Natural killer cell treated with Interleukin-12 subunit alpha and Interleukin-12 subunit beta and Interleukin-15 and Interleukin-18, amount 100 ng/mL, for 72 hours (primary cell): ENCODE measurements at places on chromosomes 16 and 17.
A peak's percentile ranks its signal among the peaks of the same experiment; 100 is the strongest.

DNA sequence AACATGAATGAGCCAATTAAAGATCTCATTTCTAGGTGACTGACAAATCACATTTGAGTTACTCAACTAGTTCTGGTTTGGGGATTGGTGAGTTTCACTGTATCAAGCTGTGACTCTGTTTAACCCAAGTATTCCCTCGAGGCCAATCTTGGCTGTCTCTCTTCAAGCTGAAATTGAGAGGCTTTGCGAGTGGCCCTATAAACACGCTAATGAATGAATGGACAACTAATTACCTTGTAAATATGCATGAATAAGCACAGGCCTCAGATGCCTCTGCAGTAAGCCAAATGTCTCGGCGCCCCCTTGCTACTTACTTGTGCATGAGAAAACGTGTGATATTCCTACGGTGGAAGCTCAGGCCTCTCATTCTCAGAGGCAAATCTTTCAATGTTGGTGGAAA is 450.3 kb upstream of the PSMD7 start:
- H3K4me1 ChIP-seq = no peaks in the 10 kb centered on the region
- DNase-seq = no peak
- no peaks in the 10 kb centered on the region for H3K36me3 ChIP-seq
- no peak overlapping the region for H3K4me3 ChIP-seq
- no peak overlapping the region for H3K27ac ChIP-seq
- no peaks in the 10 kb centered on the region for H3K27me3 ChIP-seq

DNA sequence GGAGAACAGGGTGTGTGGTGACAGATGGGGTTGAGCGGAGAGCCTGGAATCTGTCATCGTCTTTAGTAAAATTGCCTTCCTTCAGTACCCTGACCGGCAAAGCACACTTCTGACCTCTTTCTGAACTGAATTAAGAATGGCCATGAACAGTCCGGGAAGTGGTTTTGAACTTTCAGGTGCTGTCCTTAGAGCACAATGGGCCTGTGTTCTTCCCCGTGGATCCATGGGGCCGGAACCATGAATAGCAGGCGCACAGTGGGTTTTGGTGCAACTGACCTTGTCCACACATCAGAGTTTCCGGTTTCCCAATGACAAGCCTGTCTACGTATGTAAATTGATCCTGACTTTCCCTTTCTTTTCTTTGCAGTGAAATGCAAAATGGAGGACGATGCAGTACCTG is 28.5 kb downstream of the GPRC5B start:
- no peaks in the 10 kb centered on the region for H3K36me3 ChIP-seq
- no peaks in the 10 kb centered on the region for H3K4me1 ChIP-seq
- peaks cover 6% of the 10 kb centered on the region for H3K27me3 ChIP-seq

GRCh38 chr16:89044418-89045180 is 49.1 kb upstream of the ACSF3 start:
- peaks cover 7% of the 10 kb centered on the region for H3K27me3 ChIP-seq
- H3K27ac ChIP-seq = no peak overlapping the region
- H3K4me3 ChIP-seq = no peak overlapping the region
- no peaks in the 10 kb centered on the region for H3K36me3 ChIP-seq

- no peak overlapping the region for H3K4me3 ChIP-seq
- no peaks in the 10 kb centered on the region for H3K4me1 ChIP-seq
- no peak for DNase-seq
- no peak overlapping the region for H3K27ac ChIP-seq
- H3K36me3 ChIP-seq = no peaks in the 10 kb centered on the region
Observed at GRCh38 chr16:6020162-6020985, 922.8 kb upstream of the EEF2KMT start.

- DNase-seq = no peak
- H3K27ac ChIP-seq = no peak overlapping the region
- no peaks in the 10 kb centered on the region for H3K36me3 ChIP-seq
- H3K4me3 ChIP-seq = no peak overlapping the region
Observed at GRCh38 chr17:45742251-45742650, 41.9 kb upstream of the CRHR1 start.

DNA sequence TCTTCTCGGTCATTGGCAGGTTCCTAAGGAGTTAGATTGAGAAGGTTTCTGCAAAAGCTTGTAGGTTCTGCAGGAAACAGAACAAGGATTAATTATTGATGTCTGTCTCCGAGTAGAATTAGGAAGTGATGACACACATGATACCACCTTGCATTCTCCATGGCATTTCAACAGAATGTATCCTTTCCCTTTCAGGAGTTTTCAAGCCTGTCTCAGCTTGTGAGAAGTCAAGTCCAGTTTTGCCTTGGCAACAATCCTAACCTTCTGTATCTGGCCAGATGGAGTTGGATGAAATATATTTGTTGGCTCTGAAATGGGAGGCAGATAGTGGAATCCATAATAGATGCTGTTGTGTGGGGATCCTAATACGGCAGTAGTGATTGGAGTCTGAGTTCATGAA is 235.5 kb downstream of the SHISA9 start:
- no peaks in the 10 kb centered on the region for H3K36me3 ChIP-seq
- H3K27ac ChIP-seq = no peak overlapping the region
- no peaks in the 10 kb centered on the region for H3K4me1 ChIP-seq
- H3K27me3 ChIP-seq = no peaks in the 10 kb centered on the region
- no peak overlapping the region for H3K4me3 ChIP-seq

DNA sequence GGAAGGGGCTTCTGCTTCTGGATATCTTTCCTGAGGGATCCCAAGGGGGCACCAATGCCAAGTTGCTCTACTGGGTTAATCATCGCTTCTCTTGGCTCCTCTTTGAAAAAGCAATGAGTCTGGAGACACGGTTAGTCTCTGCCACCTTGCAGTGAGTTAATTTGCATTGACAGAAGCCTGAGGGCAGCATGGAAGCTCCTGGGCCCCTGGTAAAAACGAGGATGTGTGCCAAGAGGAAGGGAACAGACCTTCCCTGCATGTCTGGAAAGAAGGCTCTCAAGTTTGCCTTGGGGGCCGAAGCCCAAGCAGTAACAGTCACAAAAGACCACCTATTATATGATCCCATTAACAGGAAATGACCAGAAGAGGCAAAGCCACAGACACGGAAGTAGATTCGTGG is 86.7 kb downstream of the IRX5 start:
- no peak overlapping the region for H3K27ac ChIP-seq
- no peaks in the 10 kb centered on the region for H3K36me3 ChIP-seq
- H3K27me3 ChIP-seq = peaks cover 11% of the 10 kb centered on the region
- DNase-seq = no peak

DNA sequence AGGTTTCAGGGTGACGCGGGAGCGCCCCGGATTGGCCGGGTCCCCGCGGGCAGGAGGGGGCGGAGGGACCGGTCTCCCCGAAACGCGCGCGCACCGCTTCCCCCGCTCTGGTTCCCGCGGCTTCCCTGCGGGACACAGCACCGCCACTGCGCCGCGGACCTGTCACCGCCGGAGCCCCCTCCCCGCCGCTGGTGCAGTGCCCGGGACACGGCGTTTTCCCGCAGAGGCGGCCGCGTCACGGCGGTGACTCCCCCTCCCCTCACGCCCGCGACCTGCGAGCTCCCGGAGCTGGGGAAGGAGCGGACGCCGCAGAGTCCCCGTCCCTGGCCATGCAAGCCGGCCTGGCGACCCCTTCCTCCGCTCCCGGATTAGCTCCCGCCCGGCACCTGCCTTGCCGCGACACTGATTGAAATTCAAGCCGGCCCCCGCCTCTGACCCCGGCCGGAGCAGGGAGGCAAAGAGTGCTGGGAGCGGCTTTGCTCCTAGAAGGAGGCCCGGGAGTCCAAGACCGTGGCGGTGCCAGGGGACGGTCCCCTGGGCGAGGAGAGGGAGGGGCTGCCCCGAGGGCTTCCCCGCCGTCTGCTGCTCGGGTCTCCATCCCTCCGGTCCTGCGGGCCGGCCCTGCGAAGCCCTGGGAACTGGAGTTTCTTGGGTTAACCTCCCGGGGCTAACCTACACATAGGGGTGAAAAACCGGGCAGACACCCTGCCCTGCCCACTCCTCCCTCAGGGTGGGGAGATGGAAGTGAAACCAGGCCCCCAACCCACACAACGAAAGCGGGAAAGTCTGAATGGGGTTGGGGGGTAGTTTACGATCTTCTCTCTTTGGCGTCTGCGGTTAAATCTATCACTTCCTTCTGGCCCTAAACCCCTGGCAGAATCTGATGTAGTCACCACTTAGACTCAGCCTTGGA is 1.0 kb downstream of the RHBDL3 start:
- peak overlapping the region; percentile 79 for H3K4me3 ChIP-seq
- H3K27ac ChIP-seq = no peak overlapping the region
- H3K36me3 ChIP-seq = no peaks in the 10 kb centered on the region
- H3K27me3 ChIP-seq = peaks cover 43% of the 10 kb centered on the region
- DNase-seq = no peak

DNA sequence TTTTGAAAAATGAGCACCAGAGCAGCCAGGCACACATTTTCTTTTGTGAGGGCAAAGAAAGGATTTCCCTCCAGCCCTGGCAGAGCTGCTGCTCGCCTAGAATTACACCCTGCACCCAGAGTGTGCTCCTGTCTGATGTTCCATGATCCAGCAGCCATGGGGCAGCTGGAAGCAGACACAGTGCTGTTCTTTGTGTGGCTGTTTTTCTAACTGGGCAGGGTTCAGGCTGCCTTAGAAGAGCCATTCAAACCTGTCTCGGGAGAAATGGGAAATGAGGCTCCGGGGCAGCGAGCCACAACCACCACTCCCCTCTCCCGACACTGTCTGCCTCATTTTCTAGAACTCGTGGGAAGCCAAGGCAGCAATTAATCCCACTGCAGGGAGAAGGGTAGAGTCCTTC is 28.9 kb downstream of the LITAF start:
- H3K27ac ChIP-seq = peak overlapping the region; percentile 61
- no peaks in the 10 kb centered on the region for H3K27me3 ChIP-seq
- H3K4me3 ChIP-seq = peak overlapping the region; percentile 35
- DNase-seq = no peak

GRCh38 chr17:56347639-56348038 is 194.4 kb downstream of the ANKFN1 start:
- H3K27me3 ChIP-seq = peaks cover 35% of the 10 kb centered on the region
- H3K4me3 ChIP-seq = no peak overlapping the region
- H3K27ac ChIP-seq = no peak overlapping the region
- no peaks in the 10 kb centered on the region for H3K4me1 ChIP-seq
- peaks cover 6% of the 10 kb centered on the region for H3K36me3 ChIP-seq
- DNase-seq = no peak

DNA sequence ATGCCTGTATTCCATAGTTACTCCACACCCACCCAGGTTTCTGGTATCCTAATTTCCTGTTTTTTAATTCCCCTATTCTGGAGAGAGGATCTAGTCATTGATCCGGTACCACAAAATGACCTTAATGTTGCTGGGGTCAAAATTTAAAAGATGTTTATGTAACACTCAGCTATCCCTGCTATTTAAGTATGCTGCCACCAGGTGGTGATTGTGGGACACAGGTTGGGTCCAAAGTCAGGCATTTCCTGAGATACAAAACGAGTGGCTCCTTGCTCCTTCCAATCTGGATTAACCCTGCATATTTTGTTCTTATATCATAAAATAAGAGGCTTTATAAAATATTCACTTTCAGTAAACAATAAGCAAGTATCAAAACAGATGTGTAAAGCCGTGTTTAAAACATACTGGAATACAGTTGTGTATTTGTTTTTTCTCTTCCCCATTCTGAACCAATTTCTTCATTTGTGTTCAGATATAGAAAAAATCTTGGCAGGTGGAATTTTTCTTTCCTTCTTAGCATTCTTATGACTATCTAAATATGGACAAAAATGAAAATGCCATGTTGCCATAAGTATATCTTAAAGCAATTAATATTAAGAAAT is 16.3 kb downstream of the HS3ST4 start:
- no peak overlapping the region for H3K27ac ChIP-seq
- DNase-seq = no peak
- no peaks in the 10 kb centered on the region for H3K4me1 ChIP-seq
- H3K27me3 ChIP-seq = peaks cover 14% of the 10 kb centered on the region
- H3K4me3 ChIP-seq = no peak overlapping the region

DNA sequence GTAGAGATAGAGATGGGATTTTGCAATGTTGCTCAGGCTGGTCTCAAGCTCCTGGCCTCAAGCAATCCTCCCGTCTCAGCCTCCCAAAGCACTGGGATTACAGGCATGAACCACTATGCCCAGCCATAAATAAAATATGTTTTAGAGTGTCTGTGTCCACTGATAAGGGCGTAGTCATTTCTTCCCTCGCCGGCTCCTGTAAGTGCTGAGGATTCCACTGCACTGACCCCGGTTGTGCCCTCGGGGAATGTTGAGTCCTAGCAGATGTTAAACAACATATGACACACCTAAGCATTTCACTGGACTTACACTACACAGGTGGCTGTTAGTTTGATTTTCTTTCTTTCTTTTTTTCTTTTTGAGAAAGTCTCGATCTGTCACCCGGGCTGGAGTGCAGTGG is 5.6 kb upstream of the SHMT1 start:
- H3K36me3 ChIP-seq = no peaks in the 10 kb centered on the region
- H3K27ac ChIP-seq = no peak overlapping the region
- DNase-seq = no peak
- no peak overlapping the region for H3K4me3 ChIP-seq

DNA sequence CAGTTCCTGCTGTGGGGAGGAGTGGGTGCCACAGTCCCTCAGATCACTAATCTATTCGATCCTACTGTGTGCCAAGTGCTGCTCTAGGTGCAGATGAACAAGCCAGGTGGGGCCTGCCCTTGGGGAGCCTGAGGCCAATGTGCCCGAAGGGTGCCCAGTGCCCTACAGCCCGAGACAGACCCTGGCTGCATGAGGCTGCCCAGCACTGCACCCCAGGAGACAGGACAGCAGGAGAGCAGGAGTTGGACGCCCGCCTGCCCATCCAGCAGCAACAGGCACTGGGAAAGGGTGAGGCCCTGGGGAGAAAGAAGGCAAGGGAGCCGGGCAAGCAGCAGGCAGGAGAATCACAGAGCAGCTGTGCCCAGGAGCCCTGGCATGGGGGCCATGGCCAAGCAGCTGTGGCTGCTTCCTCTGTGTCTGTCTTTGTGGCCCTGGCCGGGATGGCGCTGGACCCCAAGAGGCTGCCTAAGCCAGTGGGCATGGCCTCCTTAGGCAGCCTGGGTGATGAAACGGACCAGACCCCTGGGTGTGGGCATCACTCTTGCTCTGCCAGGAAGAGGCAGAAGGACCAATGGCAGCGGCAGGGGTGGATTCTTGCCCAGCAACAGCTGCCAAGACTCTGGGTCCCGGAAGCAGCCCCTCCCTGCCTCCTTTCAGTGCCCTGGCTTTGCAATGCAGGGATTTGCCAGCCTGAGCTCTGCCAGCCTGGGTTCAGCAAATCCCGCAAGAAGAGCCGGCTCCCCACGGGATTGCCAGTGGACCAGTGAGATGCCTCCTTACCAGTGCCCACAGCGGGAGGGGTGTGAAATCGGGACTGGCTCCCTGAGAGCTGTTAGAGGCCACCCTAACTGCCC is 179.6 kb upstream of the TNRC6C start:
- H3K36me3 ChIP-seq = no peaks in the 10 kb centered on the region
- peaks cover 14% of the 10 kb centered on the region for H3K4me1 ChIP-seq
- no peak for DNase-seq
- no peak overlapping the region for H3K27ac ChIP-seq
- H3K27me3 ChIP-seq = no peaks in the 10 kb centered on the region
- H3K4me3 ChIP-seq = no peak overlapping the region

GRCh38 chr17:19705771-19706770 is 10.3 kb downstream of the SLC47A2 start:
- H3K27me3 ChIP-seq = no peaks in the 10 kb centered on the region
- H3K27ac ChIP-seq = no peak overlapping the region
- H3K36me3 ChIP-seq = no peaks in the 10 kb centered on the region
